ENCODE measurements at places on chromosomes 6 and 20.

DNA sequence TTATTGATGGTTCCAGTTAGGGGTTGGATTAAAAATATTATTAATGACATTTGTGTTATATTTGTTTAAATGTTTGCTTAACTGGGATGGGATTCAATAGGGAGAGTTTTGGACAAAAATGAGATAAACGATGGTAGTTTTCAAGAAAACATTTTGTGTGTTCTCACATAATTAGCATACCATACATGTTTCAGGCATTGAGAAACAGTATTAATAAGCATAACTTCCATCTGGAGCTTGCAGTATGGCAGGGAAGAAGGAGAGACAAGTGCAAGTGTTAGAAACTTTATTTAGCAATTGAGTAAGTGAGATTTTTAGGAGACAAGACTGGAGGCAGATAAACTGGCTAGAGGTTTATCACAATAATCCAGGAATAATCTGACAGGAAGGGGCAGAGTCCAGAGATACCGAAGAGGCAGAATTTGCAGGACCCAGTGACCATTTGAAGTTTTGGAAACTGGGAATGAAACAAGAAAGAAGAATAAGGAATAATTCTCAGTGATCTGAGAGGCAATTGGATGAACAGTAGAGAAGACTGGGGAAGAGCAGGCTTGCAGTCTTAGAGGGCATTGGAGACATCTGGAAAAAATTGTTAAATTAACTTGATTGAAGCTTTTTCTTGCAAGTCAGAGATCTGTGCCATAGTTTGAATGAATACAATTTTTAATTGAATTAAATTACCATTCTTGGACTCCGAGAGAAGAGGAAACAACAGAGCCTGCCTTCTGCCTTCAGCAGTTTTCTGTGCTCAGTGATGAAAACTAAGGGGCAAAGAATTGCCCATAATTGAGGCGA, 73.0 kb upstream of the PTCHD4 start:
- no peak for DNase-seq

DNA sequence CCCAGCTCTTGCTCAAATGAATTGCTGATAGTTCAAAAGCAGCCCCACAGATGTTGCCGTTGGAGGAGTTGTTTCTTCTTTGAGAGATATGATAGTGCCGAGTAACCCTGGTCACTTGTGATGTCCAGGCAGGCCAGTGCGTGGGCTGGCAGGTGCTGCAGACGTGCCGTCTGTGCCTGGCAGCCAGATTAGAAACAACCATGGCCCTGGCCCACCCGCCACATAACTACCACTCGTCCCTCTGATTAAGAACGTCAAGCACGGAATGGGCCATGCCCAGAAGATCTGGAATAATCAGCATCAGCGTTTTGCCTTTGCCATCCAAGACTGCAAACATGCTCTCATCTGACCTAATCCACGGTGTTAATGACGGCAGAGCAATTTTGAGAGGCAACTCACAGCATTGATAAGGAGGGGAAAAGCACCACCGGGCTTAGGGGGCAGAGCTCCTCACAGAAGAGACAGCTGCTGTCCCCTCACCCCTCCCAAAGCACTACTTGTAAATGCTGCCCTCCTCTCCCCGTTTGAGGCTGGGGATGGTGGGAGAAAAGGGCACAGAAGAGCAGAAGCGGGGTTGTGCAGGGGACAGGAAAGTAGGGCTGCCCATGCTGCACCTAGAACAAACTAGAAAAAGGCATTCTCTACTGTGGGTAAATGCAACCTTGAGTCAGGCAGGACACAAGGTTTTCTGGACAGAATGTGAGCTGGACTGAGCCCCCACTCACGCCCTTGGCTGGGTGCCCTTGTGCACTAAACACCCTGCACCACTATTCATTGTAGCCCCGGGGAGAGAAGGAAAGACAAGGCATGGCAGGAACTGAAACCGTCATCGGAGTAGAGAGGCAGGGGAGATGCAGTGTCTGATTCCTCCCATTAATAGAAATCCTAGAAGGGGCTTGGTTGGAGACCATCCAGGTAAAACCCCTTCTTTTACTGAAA, 5.3 kb upstream of the CPNE5 start:
- no peak for DNase-seq

GRCh38 chr6:124330197-124330596, 526.5 kb downstream of the NKAIN2 start:
- no peak for DNase-seq

DNA sequence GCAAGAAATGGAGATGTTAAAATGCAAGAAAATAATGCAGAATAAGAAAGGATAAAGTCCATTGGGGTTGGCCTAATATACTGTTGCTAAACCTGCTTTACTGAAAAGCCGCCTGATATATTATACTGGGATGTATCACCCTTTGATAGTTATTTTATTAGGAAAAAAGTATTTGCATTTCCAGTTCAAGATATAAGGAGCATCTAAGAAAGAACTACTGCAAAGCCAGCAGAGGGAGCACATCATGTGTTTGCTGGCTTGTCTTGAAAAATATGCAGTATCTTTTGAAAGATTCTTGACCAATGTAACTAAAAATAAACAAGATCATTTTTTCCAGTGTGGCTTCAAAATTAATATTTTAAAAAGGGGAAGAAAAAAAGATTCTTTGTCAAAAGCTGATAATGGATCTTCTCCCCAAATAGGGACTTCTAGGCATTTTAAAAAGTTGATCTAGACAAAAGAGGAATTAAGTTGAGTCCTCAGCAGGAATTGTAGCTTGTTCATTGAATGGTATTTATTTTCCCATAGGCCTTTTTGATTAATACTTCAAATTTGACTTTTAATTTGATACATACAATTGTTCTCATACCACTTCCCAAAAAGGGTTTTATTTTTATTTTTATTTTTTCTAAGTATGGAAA, 214.9 kb downstream of the ZFAND3 start:
- DNase-seq = no peak

GRCh38 chr6:163146036-163146435, 268.5 kb upstream of the QKI start:
- no peak for DNase-seq

GRCh38 chr6:32972353-32973143, 4.2 kb downstream of the BRD2 start:
- DNase-seq = no peak

GRCh38 chr20:25453035-25453810, 45.8 kb downstream of the GINS1 start:
- no peak for DNase-seq

DNA sequence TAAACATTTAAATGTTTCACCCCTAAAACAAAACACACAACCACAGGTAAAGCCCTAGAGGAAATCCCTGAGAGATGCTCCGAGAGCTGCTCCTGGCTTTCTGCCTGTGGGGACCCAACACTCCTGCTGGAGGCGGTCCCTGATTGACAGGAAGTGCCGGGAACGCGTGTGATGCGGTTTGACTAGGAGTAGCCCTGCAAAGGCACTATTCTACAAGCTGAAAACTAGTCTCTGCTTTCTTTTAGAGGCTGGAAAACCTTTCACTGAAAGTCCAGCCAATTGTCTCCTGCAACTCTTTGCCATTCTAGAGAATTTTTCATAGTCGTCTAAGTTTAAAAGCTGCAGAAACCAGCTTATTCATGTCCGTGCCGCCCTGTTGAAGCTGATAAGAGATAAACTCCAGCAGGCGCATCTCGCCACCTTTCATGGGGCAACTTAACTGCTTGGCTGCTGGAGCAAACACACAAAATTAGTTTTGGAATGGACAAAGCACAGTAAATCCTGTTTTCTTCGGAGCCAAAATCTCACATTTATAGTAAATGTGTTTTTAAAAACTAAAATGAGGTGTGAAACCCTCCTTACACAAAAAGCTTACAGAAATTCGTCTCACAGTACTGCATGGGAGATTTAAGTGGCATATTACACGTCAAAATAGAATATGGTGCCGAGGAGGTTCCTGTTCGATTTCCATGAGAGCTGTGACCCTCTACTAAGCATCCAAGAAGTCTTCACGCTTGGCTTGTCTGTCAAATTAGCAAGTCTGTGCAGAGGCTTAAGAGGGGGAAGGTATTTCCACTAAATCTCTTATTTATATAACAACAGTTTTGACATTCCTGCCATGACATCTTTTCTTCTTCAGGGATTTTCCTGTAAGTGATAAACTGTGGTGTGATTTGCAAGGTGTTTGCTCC, 46.9 kb downstream of the DACT2 start:
- DNase-seq = no peak

- DNase-seq = no peak
Observed at GRCh38 chr20:6956056-6956455, 188.6 kb downstream of the BMP2 start.

- no peak for DNase-seq
Observed at GRCh38 chr6:147137986-147138385, 66.2 kb upstream of the STXBP5 start.

- DNase-seq = no peak
Observed at GRCh38 chr20:24051160-24051559, 62.6 kb upstream of the GGTLC1 start.

DNA sequence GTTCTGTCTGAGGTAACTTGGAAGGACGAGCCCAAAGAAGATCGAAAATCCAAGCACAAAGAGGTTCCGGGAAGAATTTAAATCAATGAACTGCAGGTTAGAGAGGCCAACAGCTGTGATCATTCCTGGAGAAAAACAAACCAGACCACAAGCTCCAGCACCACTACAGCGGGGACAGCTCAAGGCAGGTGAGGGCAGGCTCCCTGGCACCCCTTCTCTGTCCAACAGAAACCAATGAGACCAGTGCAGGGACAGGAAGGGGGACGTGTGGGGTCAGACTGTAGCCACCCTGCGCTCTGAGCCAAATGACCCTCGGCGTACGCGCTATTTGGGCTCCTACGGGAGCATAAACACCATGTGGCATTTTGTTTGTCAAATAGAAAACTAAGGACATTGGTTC, 139.3 kb downstream of the SLC23A2 start:
- no peak for DNase-seq

DNA sequence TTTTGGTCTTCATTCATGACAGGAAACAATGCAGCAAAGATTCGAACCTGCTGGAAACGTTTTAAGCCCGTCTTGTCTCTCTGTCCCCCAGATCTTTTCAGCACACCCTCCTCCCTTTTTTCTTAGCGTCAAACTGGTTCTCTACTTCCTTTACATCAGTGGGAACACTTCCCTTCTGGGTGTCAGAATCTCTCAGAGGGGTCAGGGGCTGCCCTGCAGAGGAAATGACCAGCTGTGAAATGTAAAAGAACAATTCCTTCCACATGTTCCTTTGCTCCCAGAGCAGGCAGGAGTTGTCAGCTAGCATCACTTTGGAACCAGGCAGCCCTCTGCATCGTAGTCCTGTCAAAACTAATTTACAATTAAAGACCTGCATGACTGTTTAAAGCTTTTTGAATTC, 619.0 kb downstream of the TFAP2A start:
- no peak for DNase-seq

GRCh38 chr6:144753023-144753705, 468.0 kb downstream of the UTRN start:
- DNase-seq = no peak

DNA sequence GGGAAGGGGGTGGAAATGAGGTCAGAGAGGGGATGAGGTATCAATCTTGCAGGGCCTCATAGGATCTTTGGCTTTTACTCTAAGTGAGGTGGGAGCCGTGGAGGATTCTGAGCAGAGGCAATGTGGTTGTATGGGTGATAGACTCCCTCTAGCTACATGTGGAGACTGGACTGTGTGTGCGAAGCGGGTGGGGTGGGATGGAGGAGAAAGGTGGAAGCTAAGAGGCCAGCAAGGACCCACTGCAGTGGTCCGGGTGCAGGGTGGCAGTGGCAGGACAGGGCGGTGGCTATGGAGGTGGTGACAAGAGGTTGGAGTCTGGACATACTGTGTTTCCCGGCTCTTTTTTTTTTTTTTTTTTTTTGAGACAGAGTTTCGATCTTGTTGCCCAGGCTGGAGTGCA, 62.4 kb upstream of the PTPN1 start:
- DNase-seq = no peak

DNA sequence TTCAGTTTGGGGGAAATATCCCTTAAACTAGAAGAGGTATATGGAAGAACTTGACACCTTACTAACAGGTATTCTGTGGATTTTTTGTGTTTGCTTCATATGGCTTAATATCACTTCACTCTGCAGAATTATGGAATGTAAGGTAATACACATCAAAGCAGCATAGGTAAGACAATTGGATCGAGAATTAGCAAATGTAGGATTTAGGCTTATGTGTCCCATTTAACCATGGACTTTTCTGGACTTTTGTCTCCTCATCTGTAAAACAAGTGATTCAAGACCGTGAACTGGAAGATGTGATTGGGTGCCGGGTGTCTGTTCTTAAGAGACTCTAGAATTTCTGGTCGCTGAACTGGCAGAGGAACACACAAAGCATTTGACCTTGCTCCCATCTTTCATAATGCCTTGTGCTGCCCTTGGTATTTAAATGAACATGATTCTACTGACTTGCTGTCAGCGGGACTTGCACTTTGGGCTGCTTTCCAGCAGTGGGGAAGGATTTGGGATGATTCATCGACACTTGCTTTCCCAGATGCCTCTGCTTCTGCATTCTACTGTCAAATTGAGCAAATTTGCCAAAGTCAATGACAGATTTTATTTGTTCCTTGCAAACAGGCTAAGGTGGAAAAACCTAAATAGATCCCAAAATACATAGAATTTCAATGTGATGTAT, 199.8 kb downstream of the PLCB1 start:
- no peak for DNase-seq

DNA sequence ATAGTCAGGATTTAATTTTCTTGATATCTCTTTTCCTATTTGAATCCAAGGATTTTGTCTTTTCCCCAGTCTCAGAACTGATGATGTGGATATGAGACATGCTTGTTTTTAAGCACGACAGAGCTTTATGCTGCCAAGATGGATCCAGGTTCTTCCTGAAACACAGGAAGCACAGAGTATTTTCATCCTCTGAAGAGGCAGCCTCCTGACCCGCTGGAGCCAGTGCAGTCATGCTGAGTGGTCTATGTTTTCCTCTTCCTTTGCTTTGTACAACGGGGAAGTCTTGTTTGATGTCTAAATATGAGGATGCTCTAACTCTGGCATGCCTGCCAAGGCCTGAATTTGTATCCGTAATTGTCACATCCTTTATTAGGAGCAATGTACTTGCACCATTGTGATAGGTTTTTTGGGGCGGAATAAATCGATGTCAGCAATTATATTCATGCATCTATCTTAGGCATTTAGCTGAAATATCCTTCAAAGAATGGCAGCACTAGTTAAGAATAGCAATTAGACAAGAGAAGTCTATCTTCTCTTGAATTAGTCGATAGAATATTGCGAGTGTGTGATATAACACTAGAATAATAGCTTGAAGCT, 407.1 kb upstream of the JAG1 start:
- DNase-seq = no peak

- no peak for DNase-seq
Observed at GRCh38 chr6:149054559-149055194, 262.8 kb upstream of the TAB2 start.

GRCh38 chr20:14521016-14521415, 183.6 kb upstream of the FLRT3 start:
- DNase-seq = no peak

- DNase-seq = no peak
Observed at GRCh38 chr6:80209430-80209829, 103.0 kb downstream of the BCKDHB start.

Measured in SIG-M5 (cell line).